ENCODE measurements at places on chromosomes 13 and 19.

DNA sequence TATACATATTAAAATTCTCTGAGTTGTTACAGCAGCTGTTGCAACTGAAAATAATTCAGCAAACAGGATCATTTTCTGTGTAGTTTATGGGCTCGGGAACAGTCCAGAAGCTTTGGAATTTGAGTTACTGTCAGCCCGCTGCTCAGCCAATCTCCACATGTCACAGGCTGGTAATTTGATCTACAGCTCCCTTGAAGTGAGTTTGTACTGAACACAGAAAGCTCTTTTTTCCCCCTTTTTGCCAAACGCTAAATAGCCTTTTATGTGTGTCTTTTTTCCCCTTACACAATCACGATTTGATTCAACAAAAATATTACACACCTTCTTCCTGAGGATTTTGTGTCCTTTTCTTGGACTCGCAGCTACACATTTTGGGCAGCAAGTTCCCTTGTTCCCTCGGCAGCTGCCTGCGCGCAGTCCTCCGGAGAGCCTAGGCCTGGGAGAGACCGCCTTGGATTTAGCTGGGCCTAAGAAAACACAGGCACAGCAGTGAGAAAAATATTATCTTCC, 371.4 kb downstream of the KCNRG start:
- DNase-seq, result no peak

- no peak for DNase-seq
Observed at GRCh38 chr13:107258599-107259187, 690.8 kb upstream of the ARGLU1 start.

GRCh38 chr13:43935878-43936277, 56.2 kb downstream of the LACC1 start:
- no peak for DNase-seq

DNA sequence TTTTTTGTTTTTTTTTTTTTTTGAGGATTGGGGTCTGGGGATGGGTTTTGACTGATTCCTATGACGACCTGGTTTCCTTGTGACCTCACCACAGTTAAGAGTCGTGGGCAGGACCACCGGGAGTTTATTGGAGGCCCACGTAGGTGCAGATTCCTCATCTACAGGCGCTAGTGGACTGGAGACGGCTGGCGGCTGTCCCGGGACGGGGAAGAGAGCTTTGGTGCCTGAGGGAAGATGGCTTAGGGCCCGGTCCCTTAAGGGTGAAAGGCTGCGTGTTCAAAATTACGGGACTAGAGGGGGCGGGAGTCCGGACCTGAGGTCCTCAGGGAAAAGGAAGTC, 682 bp upstream of the TEAD2 start:
- no peak for DNase-seq

DNA sequence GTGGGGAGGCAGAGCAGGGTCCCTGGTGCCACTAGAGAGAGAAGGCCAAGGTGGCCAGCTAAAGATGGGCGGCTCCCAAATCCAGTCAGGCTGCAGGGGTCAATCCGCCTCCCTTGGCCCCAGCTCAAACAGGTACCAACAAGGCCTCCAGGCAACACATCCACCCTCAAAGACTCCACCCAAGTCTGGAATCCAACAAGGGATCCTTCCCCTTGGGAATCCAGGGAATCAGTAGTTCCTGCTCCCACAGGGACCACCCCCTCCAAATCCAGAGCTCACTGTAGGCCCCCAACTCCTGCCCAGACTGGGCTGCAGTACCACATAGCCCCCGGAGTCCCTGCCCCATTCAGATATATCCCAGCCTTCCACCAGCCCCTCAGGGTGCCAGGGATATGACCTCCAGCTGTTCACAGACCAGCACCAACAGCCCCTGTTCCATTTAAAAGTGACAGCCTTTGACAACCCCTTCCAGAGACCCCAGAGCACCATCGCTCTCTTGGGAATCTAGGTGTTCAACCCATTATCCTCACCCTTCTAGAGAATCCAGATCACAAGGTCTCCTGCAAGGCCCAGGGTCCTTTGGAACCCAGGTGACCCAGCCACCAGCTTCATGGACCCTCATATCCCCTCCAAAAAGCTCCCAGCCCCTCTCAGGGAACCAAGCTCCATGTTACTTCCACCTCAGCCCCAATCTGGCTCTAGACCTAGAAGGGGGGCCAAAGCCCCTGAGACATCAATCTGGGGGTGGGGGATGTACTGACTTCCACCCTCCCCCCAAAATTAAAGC, 3.2 kb downstream of the ERF start:
- no peak for DNase-seq

GRCh38 chr19:48751845-48752495, 471 bp downstream of the FUT1 start:
- no peak for DNase-seq

- no peak for DNase-seq
Observed at GRCh38 chr13:42396901-42397655, 125.1 kb downstream of the AKAP11 start.

Measured in activated naive CD4-positive, alpha-beta T cell (primary cell).